ENCODE measurements at places on chromosomes 1 and 21.

GRCh38 chr1:204583909-204584632, 67.9 kb downstream of the MDM4 start:
- no peak for DNase-seq

DNA sequence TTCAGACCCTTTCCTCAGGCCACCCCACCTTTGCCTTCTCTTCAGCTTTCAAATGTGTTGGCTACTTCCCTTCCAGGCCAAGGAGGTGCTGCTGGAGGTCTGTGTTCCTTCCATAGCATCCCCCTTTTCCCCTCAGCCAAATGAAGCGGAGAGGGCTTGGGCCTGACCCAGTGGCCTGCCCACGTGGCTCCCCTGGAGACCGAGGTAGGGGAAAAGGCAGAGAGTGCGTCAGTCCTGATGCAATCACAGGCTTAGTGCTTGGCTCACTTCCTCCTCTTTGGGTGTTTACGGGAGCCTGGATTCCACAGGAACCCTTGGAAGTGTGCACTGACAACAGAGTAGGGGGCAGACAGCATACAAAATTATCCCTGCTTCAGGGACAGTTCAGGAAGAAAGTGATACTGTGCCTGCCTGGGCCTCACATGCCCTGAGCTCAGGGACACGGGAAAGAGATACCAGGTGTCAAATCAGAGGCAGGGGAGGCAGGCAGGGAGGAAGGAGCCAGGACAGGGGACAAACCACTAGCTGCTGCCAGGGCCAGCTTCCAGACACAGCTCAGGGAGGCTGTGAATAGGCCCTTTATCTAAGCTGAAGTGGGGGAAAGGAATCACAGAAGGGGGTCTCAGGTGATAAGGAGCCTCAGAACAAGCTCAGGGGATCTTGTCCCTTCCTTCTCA, 16.6 kb upstream of the PTP4A2 start:
- no peak for DNase-seq

DNA sequence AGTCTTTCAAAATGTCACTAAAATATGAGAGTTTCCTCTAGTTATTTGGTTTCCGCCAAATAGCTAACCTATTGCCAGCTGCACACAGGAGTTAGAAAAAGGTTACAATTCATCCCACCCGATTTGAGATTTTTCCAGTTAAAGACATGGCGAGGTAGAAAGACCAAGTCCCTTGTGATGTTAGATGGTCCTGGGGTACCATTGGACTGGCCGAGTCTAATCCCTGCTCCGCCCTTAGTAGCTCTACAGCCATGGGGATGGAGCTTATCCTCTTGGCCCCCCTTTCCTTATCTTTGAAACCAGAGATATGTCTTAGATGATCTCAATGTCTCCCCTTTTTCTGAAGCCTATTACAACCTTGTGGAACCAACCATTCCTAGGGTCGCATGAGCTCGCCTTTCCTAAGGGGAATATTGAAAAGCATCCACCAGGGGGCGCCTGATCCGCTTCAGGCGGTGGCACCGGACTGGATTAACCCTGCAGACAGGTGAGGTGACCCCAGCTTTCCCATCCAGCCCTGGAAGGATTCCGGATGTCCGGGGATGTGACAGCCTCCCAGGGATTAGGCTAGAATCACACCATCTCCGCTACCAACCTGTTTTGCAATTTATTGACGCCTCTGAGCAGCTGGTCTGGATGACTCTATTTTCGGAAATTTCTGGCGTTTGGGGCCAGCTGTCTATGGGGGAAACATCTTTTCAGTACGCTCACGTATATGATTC, 68.3 kb upstream of the SIM2 start:
- peak; percentile 52 for DNase-seq

DNA sequence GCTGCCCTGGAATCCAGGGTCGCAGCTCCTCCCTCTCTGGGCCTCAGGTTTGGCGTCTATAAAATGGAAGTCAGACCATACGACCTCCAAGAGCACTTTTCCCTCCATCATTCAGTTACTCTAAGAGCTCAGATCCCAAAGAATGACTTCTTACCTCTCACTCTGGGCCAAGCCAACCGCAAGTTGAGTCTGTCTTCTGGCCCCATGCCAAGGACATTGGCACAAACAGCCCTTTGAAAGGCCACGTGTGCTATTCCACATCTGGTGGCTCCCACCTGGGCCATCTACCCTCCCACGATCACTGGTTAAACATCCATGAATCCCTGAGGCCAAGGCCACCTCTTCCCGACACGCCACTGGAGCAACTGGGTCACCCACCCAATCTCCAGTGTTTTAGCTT, 12.4 kb downstream of the SLC2A7 start:
- DNase-seq: no peak

- DNase-seq: no peak
These were observed 75.1 kb upstream of the NRIP1 start for GRCh38 chr21:15139898-15140297.

DNA sequence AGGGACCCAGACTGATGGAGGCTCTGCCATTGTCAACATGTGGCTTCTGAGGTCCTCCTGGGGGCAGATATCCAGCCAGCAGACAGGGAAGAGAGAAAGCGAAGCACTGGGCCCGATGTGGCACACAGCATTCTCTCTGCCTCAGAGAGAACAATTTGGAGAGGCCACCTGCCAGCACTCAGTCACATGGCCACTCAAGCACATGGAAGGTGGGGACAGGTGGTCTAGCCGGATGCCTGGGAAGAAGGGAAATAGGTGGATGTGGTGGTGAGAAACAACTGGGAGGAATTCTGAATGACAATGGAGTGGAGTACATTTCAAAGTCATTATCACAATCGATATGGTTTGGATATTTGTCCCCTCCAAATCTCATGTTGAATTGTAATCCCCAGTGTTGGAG, 109.0 kb downstream of the UBE2U start:
- no peak for DNase-seq

DNA sequence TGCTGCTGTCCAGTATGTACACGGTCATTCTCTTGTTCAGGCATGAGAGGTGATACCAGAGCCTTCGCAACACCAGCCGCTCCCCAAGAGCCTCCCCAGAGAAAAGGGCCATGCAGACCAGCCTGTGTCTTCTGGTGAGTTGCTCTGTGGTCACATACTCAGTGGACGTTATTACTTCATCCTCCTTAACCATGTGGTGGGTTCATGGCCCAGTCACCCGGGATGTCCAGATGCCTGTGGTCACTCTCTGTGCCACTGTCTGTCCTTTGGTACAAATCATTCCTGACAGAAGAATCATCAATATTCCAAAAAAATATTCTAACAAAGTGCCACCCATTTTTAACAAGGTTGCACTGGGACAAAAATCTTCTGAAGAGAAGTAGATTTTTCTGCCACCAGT, 8.8 kb upstream of the ZNF124 start:
- no peak for DNase-seq

DNA sequence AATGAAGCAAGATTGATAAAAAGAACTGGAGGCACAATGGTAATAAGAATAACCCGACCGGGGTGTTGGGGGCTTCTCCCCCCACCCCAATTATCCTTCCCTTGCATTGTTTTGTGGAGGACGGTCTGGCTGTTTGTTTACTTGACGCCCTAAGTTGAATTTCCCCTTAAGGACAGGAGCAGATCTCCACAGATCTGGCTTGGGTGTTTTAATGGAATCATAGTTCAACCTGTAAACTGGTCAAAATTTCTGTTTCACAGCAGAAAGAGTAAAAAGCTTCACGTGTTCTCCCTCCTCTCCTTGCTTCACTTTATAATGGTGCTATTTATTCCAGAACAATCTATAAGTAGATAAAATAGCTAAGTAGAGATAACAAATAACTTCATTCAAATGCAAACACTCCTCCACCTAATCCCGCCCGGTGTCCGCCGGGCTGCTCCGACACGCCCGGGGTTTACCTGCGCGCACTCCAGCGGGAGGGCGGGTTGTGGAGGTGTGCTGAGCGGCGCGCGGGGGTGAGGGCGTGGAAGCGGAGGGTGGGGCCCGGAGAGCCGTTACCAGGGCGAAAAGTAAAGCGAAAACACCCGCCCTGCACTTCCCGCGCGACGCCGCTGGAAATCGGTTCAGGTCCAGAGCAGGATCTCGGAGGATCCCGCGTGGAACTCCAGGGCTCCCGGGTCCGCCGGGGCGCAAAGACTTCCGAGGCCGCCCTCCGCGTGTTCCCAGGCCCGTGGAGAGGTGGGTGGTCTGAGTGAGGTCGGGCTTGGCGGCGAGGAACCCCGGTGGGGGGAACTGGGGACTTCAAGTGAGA, 2.0 kb upstream of the ATF3 start:
- DNase-seq: no peak

DNA sequence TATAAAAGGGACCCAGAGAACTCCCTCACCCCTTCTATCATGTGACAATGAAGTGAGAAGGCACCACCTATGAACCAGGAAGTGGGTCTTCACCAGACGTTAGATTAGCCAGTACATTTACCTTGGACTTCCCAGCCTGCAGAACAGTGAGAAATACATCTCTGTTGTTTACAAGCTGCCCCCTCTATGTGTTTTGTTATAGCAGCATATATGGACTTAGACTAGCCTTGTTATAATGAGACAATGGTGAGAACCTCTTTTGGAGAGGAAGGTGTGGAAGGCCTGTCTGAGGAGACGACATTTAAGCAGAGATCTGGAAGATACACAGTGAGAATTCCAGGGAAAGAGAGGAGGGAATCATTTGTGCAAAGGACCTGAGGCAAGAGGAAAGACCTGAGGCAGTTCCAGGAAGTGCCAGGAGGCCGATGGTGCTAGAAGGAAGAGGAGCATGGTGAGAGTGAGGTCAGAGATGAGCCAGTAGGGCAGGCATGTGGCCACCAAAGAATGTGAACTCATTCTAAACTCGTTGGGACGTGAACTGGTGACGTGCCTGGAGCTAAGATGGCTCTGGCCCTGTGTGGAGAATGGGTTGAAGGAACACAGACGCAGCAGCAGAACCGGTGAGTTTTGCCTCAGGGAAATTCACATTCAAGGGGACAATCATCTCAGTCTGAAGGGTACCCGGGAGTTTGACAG, 98.9 kb upstream of the IRF2BP2 start:
- DNase-seq: no peak

DNA sequence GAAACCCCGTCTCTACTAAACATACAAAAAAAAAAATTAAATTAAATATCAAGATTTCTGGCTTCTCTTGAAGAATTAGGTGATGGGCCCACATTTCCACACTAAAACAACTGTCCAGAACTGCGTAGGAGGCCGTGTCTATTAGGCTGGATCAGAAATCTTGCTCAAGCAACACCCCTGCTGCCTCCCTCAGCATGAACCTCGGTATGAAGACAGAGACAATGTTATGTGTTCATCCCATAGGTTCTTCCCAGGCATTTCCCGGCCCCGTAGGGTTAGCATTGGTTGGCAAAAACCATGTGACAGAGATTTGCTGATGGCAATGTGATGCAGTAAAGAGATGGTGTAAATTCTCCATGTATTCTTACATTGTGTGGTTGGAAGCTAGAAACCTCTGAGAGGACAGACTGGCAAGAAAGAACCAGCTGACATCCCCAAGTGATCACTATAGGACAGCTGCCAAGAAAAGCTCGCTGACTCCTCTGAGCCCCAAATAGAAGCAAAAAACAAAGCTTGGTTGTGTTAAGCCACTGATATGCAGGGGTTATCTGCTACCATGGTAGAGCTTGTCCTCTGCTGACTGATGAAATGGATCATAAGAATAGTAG, 34.5 kb downstream of the EBNA1BP2 start:
- DNase-seq: no peak

DNA sequence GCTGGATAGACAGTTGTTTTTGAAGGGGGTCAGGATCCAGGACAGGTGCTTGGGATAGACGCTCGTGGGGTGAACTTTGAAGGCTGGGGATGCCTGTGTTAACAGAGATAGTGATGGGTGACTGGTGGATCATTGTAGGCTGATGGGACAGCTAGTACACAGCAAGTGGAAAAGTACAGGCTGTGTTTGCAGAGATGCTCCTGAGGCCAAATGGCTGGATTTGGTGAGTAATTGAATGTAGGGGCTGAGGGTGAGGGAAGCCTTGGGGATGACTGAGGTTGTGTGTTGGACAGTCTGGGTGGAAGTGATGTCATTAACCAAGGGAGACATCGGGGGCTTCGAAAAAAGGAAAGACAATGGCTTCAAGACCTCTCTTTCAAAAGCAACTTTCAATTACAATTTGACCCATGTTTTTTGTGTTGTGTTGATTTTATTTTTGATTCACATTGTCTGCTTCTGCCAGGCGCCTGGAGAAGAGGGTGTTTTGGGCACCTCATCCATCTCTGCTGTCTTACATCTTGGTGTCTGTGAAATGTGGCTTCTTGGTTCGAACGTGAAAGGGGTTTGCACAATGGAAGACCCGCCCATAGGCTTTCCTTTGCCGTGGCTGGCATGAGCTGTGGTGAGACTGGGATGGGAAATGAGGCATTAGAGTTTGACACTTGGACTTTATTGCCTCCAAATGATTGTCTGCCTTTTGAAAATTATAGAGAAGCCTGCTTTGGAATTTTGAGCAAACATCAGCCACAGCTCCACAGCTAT, 147.5 kb downstream of the FOXD2 start:
- no peak for DNase-seq

DNA sequence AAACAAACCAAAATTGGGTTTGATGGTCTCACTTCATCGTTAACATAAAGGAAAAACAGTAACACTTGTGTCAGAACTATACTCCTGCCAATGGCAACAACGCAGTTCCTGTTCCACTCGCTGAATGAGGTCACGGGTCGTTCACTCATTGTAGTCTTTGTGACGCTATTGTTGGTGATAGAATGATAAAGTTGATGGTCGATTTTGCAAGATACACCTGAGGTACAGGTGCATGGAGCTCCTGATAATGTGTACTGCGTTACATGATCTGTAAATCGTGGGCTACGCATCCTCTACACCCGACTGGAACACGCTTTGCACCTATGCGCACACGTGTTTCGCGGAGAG, 391 bp upstream of the CENPS start:
- no peak for DNase-seq

DNA sequence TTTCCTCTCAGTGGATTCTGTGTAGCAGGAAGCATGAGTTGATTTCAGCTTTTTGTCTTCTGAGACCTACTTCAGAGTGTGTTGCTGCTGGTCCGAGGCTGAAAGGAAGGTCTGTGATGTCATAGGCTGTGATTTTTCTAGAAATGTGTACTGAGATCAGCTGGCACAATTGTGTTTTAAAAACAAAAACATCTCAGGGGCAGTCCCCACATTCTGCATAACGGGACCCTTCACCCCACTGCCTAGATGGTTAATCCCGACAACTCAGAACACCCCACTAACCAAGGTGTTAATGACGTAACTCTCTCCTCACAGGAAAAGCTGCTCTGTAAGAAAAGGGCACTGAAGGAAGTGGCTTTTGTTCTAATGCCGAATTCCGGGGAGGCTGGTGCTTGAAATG, 59.8 kb upstream of the PPP2R5A start:
- no peak for DNase-seq

DNA sequence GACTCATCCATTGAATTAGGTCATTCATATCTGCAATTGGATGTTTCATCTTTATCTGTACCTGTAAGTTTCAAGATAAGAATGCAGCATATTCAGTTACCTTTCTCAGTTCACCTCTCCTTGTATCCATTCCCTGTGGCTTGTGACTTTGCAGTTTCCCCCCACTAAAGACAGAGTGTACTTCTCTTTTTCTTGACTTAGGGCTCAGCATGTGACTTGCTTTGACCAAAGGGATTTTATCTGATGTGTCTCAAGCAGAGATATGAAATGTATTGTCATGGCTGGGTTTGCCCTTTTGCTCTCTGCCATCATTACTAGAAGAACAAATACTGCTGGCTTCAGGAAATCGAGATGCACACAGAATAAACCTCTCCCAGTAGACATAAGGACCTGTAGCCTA, 754.8 kb downstream of the ADGRL2 start:
- DNase-seq: no peak

Data from stimulated activated CD4-positive, alpha-beta T cell treated with anti-CD3 and anti-CD28 coated beads, TNF-alpha, amount 100 ng/mL, for 1 hour (primary cell).